ENCODE measurements at places on chromosomes 1 and 21.

DNA sequence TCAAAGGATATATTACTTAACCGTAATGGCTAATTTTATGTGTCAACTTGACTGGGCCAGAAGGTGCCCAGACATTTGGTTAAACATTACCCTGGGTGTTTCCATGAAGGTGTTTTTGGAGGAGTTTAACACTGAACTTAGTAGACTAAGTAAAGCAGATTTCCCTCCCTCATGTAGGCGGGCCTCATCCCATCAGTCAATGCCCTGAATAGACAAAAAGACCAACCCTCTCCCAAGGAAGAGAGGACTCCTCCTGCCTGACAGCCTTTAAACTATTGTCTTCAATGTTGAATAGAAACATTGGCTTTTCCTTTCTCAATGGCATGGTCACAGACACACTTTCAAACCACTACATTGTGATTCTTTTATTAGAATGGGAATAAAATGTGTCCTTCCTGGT lies 121.9 kb downstream of the SETD4 start:
- no peak for DNase-seq

GRCh38 chr1:54390655-54391054 lies 15.5 kb downstream of the SSBP3 start:
- no peak for DNase-seq

- DNase-seq: no peak
These were observed 75.1 kb downstream of the LAMC1 start for GRCh38 chr1:183098317-183098716.

GRCh38 chr1:171740987-171741871 lies 636 bp downstream of the VAMP4 start:
- peak; percentile 58 for DNase-seq

- DNase-seq: no peak
These were observed 2.7 kb downstream of the EPHX1 start for GRCh38 chr1:225812488-225813213.

DNA sequence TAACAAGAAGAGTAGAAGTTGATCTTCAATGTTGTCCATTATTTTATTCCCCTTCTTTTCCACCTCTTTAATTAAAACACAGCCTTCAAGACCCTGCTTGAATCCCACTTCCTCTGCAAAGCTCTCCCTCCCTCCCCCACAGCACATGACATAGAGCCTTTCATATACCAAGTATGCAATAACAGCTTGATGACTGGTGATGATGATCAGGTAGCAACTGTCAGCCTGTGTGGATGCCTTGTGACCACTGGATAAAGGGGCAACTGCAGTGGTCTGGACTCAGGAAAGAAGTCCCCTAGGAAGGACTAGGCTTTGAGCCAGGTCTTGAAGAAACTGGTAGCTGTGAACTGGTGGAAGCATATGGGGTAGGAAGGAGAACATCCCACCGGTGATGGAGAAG lies 53.8 kb upstream of the PRDX6 start:
- no peak for DNase-seq

- no peak for DNase-seq
These were observed 1577.0 kb downstream of the NCAM2 start for GRCh38 chr21:22575165-22575584.

GRCh38 chr1:93878889-93879586 lies at the start of gene DNTTIP2:
Gene DNTTIP2 (minus strand): TSS chr1:93879206. CDS start chr1:93879148, 58 bp downstream.
- DNase-seq: peak; percentile 88

DNA sequence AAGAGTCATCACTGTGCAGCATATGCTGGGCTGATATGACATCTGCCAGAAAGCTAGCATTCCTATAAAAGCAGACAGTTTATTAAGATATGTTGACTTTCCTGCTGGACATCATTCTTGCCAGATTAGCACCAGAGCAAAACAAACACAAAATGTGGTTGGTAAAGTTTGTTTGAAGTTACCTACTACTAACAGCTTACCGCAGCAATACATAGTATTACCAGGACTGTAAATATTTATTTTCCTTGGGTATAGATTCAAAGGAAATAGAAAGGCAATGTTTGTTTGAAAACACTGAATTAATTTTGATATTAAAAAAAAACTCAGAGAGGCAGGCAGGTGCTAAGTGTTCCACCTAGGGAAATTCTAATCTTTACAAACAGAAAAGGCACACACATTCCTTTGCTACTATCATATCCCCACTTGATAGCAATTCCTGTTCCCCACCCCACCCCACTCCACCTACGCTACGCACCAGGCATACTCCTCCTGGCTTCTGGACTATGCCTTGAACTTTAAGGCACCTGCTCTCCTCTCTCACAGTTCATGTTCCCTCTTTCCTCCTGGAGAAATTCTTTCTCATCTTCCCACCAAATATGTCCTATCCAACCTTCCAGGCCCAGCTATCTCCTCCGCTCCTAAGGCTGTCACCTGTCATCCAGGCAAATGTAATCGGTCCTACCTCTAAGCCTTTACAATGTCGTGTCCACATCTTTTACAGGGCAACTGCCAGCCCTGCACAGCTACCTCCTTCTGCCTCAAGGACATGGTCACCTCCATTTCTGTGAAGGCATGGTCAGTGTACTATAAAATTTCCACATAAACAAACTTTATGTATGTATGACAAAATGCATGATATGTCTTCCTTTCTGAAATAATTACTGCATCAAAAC lies 34.7 kb downstream of the PTPN14 start:
- no peak for DNase-seq

DNA sequence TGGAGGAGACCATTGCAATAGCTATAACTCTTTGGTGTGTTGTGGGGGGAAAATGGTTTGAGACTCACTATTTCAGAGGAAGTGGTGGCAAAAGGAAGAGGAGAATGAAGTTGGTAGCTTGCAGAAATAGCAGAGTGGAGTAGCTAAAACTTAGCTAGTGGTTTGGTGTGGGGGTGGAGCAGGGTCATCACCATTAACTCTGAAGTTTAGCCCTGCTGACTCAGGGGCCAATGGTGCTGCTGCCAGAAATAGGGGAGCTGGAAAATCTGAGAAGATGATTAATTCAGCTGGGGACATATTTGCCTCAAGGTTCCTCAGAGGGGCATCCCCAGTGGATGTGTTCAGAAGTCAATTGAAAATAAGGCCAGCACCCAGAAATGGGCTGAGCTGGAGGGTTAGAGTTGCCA lies 65.4 kb downstream of the RUNX1 start:
- peak; percentile 74 for DNase-seq

- DNase-seq: no peak
These were observed 1.4 kb downstream of the OR2T6 start for GRCh38 chr1:248376916-248377315.

- DNase-seq: no peak
These were observed 52.0 kb upstream of the TACSTD2 start for GRCh38 chr1:58629031-58629462.

DNA sequence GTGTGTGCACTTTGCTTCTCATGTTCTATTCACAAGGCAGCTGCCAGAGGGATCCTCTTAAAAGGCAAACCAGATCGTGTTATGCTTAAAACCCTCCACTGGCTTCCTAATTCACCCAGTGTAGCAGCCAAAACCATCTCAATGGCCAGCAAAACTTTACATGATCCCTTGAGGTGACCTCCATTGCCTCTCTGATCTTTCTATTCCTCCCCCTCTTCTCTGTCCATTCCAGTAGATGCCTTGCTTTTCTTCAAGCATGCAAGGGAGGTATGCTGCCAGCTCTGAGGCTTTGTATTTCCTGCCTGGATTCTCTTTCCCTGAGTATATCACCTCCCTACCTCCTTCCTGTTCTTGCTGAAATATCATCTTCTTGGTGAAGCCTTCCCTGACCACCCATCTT lies 93.2 kb upstream of the KCNK2 start:
- DNase-seq: no peak

GRCh38 chr1:230826166-230826875 lies 42.0 kb downstream of the C1orf198 start:
- no peak for DNase-seq

DNA sequence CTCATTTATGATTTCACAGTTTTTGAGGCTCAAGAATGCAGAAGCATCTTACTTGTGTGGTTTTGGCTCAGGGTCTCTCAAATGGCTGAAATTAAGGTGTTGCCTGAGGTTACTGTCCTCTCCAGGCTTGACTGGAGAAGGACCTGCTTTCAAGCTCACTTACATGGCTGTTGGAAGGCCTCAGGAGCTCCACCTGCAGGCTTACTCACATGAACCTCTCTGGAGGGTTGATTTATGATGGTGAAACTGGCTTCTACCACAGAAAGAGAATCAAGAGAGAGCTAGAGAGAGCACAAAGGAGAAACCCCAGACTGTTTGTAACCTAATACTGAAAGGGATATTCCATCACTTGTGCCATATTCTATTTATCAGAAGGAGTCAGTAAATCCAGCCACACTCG lies 6.2 kb upstream of the KCNK2 start:
- no peak for DNase-seq
